ENCODE measurements at places on chromosomes 6 and 20.

DNA sequence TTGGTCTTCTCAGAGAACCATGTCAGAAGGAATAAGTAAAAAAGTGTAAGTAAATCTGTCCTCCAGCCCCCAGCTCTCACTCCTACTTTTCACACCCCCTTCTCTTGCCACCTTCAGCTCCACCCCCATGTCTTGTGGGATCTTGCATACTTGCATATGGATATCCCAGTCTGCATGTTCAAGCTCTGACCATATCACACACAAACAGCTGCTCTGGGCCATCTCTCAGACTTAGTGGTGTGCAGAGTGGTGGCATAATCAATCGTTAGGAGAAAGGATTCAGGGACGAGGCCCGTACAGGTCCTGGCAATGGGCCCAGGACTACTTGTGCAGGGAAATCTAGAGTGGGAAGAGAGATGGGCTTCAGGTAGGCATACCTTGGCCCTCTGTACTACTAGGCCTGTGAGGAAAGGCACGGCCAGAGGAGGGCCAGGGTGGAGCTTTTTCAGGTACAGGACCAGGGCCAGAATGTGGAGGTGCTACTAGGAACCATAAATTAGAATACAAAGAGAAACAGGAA lies 112.0 kb upstream of the SGK1 start:
- DNase-seq, result no peak

DNA sequence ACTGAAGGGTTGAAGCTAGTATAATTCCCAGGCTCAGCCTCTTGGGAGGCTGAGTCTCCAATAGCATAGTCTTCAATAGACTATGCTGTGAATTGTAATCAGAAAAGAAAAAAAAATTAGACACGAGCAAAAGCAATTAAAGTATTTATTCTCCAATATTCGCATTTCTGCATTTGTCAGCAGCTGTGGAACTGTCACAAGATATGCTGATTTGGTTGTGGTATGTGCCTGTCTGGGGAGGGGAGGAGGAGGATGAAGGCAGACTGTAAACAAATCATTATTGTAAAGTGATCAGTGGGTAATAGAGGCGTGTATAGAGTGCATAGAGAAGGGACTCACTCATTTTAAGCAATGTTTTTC lies 10.1 kb upstream of the BICRAL start:
- DNase-seq, result no peak

DNA sequence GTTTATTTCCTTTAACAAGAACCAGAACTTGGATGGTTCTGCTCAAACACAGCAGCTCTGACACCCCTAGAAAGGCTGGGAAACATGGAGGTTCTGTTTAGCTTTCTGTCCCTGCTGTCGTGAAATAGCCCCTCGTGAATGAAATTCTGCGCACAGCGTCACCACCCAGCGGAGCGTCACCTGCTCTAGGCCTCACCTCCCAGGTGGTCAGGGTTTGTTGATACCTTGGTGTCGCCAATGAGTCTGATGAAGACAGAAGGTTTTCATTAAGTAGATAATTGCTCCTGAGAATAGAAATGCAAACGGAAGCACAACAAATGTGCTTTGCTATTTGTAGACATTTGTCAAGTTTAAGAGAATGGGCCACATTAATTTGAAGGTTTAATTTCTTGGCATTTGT lies 135.1 kb downstream of the EDN3 start:
- no peak for DNase-seq

DNA sequence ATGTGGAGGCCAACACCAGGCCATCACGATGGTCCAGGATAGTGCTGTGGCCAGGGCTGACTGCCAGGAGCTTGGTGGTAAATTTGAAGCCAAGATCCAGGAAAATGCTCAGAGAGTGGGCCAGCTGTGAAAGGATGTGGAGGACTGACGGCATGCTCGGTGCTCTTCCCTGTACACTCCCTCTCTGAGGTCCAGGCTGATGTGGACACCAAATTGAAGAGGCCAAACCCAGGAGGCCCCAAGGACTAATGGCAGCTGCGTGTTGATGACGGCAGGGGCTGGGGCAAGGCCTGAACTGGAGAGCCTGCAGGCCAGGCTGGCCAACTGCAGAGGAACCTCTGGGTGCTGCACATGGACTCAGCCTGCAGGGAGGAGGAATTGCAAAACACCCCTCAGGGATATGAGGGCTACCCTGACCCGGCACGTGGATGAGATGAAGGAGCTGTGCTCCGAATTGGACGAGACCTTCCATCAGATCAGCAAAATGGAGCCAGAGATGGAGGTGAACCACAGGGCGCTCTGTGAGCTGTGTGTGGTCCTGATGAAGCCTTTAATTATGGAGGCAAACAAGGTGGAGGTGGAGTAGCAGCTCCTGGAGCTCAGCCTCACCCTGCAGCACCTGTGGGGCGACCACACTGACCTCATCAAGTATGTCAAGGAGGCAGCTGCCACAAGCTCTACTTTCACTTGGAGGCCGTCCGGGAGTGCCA lies 6.9 kb upstream of the RAET1E start:
- no peak for DNase-seq

- DNase-seq, result no peak
Observed at GRCh38 chr6:33589731-33590530, 9.9 kb upstream of the BAK1 start.

DNA sequence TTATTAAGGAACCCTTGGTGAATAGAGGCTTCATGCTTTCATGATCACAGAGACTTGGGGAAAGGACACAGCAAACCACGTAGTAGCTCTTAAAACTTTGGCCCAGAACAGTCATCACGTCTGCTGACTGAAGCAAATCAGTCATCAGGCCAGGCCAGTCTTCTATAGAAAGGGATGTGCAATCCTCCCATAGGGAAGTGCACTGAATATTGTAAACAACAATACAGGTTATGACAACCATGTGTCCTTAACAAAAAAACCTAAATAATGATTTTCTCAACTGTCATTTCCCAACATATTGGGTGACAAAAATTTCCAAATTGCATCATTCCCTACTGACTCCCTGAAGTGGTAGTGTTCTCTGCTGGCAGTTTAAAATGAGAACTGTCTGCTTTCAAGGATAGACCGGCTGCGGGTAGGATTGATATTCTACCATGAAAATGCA lies 388.2 kb upstream of the CITED2 start:
- no peak for DNase-seq

GRCh38 chr20:47544240-47544639 lies 42.6 kb downstream of the NCOA3 start:
- no peak for DNase-seq

DNA sequence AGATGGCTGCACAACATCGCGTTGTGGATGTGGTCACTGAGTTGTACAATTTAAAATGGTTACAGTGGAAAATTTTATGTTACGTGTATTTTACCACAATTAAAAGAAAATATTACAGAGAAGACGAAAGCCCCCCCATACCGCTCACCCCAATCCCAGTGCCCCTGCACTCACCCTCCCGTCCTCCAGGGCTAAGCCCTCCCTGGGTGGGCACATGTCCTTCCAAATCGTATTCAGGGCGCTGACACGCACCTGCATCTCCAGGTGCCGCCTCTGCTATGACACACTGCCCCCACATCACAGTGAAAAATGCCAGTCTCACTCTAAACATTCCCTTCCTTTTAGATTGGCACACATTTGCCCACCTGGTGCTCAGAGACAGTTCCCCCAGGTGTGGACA lies 49.4 kb downstream of the PSMG4 start:
- DNase-seq, result no peak

GRCh38 chr6:3287976-3288707 lies 29.4 kb downstream of the PSMG4 start:
- DNase-seq, result no peak

- DNase-seq, result no peak
Observed at GRCh38 chr6:54710456-54710855, 136.1 kb upstream of the FAM83B start.

DNA sequence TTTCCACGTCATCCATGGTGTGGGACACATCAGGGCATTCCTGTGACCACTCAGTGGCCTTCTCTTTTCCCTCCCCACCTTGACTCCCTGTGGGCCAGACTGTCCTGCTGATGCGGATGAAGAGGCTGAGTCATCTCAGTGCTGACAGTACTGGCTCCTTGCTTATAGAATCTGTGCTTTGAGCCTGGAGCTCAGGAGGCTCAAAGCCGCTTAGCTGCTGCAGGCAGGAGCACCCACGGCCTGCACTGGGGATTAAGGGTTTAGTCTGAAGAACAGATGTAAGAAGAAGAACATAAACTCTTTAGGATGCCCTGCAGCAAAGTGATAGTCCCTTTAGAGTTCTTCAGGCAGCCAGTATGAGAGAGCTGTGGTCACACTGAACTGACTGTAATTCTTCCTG lies 642.0 kb upstream of the CHD6 start:
- DNase-seq, result no peak

- no peak for DNase-seq
Observed at GRCh38 chr20:11188843-11189603, 515.2 kb upstream of the JAG1 start.

DNA sequence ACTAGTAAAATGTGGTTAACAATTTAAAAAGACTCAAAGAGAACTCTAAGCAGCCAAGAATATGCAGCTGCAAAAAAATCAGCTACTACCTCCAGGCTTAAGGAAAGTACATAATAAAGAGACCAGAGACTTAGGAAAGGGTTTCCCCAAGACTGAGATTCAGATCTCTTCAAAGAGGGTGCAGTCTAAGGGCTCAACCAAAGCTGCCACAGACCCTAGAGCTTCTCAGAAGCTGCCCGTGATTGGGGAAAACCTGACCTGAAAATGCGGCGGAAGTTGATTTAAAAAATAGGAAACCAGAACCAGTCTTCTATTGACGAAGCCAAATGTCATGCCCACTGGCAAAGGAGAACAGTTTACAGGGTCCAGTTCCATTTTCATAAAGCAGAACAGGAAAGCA lies 516.8 kb upstream of the MARCKS start:
- no peak for DNase-seq

GRCh38 chr20:21520702-21521595 lies 7.1 kb upstream of the NKX2-2 start:
- no peak for DNase-seq

- DNase-seq, result no peak
Observed at GRCh38 chr6:123598011-123598410, 38.7 kb downstream of the TRDN start.

GRCh38 chr6:25085756-25086155 lies 150.0 kb upstream of the RIPOR2 start:
- no peak for DNase-seq

DNA sequence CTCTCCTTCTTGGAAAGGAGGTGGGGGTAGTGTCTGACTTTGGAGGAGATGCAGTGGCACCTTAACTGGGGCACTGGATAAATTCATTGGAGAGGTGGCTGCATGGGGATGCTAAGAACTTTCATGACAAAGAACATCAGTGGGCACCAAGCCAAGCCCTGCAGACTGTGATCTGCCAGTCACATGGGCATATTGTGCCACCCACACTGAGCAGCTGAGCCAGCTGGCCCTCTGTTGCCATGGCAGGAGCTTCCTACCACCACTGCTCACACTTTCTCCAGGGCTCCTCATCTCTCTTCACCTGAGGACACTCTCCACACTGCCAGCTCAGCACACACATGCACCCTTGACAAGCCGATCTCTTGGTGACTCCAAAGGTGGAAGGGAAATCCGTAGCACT lies 715.6 kb downstream of the QKI start:
- DNase-seq, result no peak

DNA sequence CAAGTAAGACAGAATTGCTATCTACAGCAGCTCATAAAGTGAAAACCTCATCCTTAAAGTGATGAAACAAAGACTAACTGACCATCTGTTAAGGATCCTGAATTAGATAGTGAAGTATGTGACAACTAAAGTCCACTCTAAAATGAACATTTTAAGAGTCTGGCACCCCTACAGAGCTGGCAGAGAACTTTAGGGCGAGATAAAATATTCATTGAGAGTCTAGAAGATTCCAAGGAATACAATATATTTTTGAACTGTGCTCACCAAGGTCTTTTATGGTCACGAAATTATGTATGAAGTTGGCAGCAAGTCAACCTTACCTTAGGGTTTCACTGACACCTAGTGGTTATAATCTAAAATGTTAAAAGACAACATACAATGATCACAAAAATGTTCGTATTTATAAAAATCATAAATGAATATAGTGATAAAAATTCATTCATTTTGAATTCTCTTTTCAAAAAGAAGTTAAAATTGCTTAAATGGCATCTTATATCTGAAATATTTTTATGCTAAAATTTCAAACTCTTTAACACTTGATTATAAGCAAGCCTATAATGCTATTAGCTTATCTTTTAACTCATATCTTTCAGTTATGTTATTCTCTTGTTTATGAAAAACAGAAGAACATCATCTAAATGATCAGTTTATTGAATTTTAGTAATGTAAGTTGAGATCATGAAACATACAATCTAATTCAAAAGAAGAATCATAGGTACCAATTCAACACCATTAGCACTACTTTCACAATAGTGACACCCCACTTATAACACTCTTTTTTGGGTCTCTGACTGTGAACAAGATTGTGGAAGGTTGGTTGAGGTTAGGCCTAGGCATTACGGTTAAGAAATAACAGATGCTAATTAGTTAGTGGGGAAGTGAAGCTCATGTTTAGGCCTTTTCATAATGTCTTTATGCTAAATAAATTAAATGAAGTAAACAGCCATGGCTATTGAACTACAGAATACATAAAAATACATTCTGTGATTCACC lies 27.5 kb downstream of the RSPH3 start:
- DNase-seq, result no peak

DNA sequence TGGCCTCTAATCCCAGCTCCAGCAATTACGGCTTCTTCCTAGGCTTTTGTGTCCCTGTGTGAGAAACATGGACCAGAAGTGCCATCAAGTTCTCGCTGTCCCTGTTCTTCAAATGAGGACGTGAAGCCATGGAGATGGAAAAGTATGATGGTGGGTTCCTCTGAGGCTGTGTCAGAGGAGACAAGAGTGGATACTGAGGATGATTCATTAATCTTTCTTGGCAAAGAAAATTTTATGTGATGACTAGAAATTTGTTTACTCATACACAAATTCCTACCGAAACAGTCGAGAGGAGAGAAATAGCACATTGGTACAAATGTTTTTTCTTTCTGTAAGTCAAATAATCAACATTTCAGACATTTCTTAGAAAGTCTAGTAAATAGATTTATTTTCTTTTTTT lies 35.0 kb upstream of the PNRC1 start:
- no peak for DNase-seq

DNA sequence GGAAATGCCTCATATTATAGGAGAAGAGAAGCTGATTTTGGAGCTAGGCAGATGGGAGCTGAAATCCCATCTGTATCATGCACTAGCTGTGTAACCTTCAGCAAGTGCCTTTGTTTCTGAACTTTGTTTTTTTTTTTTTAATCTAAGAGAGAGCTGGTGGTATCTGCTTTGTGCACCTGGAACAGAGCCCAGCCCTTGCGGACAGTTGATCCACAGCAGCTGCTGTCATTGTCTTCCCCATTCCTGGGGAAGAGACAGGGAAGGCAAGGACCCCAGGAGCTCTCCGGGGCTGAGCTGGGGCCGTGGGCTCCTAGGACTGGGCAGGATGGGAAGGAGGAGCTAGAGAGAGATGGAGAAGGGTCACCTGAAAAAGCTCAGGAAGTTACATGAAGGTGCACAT lies 92.1 kb downstream of the SYNJ2 start:
- no peak for DNase-seq

GRCh38 chr6:43547222-43547621 lies 28.6 kb downstream of the XPO5 start:
- DNase-seq, result no peak

- no peak for DNase-seq
Observed at GRCh38 chr20:25063981-25064380, 6.0 kb upstream of the ACSS1 start.

GRCh38 chr6:2524090-2524489 lies 226.6 kb downstream of the MYLK4 start:
- no peak for DNase-seq
